ENCODE measurements at places on chromosomes 7 and 10.

DNA sequence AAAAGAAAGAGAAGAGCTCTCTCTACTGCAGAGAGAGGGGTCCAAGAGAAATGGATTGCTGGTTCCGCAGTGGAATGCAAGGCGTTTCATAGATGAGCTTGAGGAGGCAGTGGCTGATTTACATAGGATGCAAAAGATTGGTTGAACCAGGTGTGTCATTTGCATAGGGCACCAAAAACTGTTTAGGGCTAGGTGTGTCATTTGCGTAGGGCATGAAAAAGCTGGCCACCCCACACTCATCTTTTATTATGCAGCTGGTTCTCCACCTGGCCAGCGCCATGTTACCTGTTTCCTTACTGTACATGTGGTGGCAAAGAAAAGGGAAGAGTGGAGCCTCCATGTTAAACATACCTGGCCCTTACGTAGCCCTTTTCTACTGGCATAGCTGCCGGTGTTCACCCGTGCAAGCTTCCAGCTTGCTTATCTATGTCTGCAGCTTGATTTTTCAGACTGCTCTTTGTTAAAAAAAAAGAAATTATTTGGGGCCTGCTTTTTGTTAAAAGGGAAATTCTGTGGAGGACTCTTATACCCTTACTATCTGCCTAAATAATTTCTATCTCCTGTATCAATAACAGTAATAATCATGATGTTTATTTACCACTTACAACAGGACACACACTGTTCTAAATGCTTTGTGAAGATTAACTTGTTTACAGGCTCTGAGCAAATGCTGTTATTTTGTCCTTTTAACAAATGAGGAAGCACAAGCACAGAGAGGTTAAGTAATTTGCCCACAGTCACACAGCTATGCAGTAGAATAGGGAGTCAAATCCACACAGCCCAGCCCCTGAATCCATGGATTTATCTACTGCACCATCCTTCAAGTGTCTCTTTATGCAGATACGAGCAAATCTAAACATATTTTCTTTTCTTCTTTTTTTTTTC, 33.3 kb downstream of the CASP7 start:
- no peak for DNase-seq

DNA sequence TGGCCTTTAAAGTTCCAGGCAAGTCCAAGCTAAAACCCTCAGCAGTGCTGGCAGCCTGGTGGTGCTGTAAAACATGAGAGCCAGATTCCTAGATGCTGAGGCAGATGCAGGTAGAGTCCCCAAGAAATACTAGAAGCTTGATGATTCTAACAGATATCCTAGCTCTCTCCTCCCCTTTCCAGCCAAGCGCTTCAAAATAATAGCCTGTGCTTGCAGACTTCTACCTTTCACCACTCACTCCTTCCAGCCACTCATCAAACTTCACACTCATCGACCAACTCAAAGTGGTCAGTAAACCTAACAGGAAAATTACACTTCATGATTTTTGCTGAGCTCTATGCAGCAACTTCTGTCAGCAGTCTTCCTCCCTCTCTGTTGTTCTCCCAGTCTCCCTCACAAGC, 50.2 kb downstream of the LMBR1 start:
- no peak for DNase-seq

DNA sequence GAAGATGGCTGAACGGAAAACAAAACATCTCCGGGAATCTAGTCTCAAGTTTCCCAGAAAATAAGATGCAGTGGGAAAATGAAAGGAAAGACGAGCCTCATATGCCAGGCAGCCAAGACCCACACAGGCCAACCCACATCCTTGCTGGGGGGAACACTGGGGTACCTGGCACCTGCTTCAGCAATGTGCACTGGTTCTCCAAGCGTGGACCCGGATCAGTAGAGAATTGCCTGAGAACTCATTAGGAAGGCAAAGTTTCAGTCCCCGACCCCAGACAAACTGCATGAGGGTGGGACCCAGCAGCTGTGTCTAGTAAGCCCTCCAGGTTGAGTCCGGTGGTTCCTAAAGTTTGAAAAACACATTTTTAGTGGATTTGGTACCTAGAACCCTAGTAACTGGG, 18.4 kb downstream of the FAM53B start:
- DNase-seq = no peak

GRCh38 chr7:25949736-25950487, 202.1 kb upstream of the NFE2L3 start:
- no peak for DNase-seq

DNA sequence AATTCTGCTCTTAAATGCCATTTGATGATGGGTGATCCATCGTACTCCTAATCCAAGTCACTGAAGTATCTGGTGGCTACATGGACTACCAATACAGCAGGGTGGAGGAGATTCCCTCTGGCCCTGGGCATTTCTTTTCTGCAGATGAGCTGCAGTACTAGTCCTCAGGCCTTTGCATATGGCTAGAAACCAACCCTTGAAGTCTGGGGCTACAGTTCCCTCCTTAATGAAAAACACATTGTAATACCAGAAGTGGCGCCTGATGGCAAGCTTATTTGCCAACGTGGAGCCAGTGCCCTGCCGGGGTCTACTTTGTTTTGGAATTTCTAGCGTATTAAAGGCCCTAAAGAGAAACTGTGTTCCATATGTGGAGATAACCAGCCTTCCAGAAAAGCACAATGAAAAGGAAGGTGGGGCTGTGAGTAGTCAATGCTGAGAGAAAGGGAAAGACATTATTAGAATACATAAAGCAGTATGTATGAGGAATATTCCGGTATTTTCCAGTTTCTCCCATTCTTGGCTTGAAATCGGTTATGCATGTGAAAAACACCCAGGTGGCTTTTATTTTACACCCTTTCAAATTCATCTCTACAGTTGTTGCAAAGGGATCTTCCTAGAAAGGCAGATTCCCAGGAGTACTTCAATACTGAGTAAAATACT, 368.8 kb downstream of the PRPF18 start:
- no peak for DNase-seq

- no peak for DNase-seq
These were observed 412.6 kb upstream of the C7orf33 start for GRCh38 chr7:148177972-148178371.

DNA sequence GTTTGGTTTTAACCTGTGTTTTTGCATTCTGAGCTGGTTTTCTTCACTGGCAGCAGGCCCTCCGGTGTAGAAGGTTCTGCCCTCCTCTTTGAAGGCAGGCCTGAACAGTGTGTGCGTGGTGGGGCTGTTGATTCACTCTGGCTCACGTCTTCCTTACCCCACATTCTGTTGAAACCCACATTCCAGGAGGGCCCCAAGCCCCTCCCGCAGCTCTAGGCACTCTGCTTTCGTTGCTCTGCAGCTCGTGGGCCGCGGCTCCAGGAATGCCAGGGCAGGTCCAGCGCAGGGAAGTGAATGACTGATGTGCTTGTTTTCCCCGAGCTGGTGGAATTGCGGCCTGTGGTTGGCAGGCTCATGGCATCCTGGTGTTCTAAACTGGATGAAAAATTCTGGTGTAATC, 49.0 kb downstream of the HTRA1 start:
- DNase-seq = no peak

GRCh38 chr10:31940839-31941653, 12.4 kb upstream of the ARHGAP12 start:
- DNase-seq = peak; percentile 70

- DNase-seq = no peak
These were observed 57.4 kb downstream of the HIBADH start for GRCh38 chr7:27605283-27605682.

GRCh38 chr7:47332681-47333553, 249.0 kb downstream of the TNS3 start:
- DNase-seq = no peak

GRCh38 chr7:91993976-91994375, 53.3 kb downstream of the AKAP9 start:
- DNase-seq = no peak

GRCh38 chr10:80517416-80518142, 20.1 kb upstream of the SH2D4B start:
- DNase-seq = no peak

- DNase-seq = no peak
These were observed 87.1 kb downstream of the PRLHR start for GRCh38 chr10:118508355-118508754.

GRCh38 chr10:53236941-53237340, 464.4 kb upstream of the MBL2 start:
- DNase-seq = no peak

DNA sequence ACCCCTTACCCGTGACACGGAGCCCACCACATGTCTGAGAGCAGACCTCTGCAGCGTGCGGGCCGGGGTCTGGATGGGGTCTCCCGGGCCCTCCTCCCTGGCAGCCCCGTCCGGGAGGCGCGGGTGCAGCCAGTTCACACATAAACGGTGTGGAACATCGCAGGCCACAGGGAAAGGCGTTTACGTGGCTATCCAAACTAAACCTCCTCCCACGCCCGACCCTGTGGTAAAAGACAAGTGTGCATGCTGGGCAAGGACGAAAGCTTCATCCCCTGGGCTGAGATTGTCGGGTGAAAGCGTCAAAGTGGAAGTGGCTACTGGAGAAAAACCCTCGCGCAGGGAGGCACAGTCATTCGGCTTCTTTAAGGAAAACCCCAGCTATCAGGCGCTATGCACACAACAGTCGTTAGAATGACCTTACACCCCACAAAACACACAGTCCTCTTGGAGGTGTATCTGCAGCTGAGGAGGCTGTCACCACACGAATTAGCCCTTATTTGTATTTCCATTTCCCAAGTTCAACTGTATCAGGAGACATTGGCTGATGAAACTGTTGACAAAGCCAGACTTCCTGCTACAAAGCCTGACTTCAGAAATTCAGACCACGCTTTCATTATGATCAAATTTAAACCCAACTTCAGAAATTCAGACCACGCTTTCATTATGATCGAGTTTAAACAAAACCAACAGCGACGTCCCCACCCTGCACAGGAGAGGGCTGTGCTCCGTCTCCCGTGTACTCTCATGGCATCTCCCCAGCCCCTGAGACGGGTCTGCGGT, 15.3 kb downstream of the GPER1 start:
- DNase-seq = no peak

GRCh38 chr7:40544221-40544723, 409.5 kb downstream of the SUGCT start:
- no peak for DNase-seq

DNA sequence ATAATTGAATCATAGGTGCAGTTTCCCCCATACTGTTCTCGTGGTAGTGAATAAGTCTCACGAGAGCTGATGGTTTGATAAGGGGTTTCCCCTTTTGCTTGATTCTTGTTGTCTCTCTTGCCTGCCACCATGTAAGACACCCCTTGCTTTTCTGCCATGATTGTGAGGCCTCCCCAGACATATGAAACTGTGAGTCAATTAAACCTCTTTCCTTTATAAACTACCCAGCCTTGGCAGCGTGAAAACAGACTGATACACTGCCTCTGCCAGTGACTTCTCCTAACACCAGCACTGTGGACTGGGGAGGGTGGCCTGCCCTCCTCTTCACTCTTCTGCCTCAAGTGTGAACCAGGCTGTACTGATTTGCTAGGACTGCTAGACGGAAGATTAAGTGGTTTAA, 108.6 kb downstream of the RAB11FIP2 start:
- DNase-seq = no peak

DNA sequence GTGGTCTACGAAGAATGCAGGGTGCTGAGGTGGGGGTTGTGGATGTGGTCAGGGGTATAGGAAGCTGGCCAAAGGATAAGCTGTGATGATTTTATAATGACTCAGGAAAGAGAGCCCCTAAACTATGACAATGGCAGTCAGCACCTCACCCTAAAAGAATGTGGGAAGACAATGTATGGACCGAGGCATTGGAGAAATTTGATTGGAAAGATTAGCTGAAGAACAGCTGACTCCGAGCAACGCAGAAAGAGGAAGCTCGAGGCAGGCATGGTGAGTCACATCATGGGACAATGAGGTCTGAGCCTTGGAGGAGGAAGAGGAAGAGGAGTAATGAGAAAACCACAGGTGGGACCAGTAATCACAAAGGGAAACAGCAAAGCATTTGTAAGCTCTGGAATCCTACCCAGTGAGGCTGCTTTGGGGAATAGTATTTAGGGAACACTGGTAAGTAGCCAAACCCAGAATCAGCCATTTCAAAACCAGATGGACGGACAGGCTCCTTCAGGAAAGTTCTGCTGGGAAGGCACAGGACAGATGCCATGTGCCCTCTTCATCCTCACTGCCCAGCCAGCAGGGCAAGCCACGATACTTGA, 295.4 kb downstream of the PRPF18 start:
- no peak for DNase-seq

- no peak for DNase-seq
These were observed 57.5 kb downstream of the CACNB2 start for GRCh38 chr10:18197706-18198105.

DNA sequence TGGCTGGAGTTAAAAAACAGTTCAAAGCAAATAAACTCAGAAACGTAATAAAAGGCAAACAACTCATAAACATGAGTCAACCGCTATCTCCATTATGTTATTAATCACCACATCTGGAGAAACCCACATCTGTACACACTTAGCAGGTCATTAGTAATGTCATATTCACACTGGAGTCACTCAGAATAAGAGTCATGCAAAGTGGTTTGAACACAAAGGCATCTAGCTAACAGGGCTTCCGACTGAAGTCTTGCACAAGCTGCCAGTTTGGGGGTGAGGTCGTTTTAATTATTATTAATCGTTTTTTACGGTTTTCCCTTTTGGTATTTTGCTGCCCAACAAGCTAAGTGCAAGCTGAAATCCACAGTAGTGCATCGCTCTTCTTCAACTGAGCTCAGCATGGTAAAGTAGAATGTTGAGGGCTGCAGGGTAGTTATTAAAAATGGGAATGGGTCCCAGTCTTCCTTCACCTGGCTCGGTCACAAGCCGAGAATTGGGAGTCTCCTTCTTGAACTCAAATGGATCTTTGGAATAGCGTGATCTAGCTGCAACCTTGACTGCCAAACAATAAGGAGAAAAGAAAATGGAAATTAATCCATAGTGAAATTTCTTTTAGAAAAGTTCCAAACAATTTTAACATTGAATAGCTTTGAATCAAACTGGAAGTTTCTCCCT, 663.5 kb downstream of the KCNMA1 start:
- DNase-seq = peak; percentile 27

GRCh38 chr7:44978511-44979366, at the start of gene MYO1G:
Gene MYO1G (minus strand): TSS chr7:44979015. CDS start chr7:44978961, 54 bp downstream.
- no peak for DNase-seq

GRCh38 chr10:69960988-69961880, 91.4 kb upstream of the MACROH2A2 start:
- DNase-seq = no peak

DNA sequence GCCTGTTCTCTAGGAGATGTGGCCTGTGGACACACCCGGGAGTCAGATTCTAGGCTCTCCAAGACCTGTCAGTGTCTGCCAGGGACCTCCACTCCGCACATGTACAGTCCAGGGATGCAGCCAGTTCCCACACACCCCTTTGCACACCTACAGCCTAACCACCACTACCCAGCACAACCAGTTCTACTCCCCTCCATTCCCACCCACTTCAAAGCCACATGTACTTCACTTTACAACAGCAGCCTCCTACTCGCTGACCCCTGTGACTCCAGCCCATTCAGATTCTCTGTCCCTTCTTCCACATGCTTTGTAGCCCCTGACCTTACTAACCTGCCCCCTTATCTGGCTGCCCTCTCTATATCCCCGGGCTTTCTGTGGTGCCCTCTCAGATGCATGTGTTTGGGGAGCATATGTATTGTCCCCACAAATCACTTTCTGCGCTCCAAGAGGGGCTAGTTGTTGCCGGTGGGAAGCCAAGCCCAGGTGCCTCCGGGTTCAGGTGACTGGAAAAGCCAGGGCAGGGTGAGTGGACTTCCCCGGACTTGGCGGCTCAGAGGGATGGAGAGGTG, 7.2 kb downstream of the LBX1 start:
- no peak for DNase-seq

GRCh38 chr7:151087245-151088018, 1.2 kb downstream of the AGAP3 start:
- DNase-seq = no peak
